Thoracic aorta (tissue), 2 donors: ENCODE measurements at places on chromosomes 2 and 18.

DNA sequence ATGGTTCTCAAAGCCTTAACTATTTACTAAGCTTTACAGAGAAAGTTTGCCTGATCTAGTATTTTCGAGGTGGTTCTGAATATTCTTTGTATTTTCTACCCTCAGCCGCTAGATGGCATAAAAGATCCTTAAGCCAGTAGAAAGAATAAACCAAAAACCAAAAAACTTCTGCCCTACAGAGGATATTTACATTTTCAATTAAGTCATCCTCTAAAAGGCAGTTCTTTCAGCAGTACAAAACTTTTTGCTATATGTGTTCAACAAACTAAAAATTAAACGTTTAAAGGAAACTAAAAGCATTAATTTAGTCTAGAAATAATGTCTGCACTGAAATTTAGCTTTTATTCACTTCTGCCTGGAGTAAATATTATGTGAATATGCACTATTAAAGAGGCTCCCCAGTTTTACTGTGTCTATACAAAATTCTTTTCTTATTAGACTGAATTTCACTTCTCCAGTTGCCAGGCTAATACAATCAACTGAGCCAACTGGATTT lies 297.5 kb downstream of the PIEZO2 start:
- H3K4me1 ChIP-seq: no peaks in the 10 kb centered on the region
- no peak for DNase-seq
- H3K27ac ChIP-seq: no peak overlapping the region
- no peak overlapping the region for H3K4me3 ChIP-seq
- no peaks in the 10 kb centered on the region for H3K27me3 ChIP-seq
- H3K36me3 ChIP-seq: no peaks in the 10 kb centered on the region

DNA sequence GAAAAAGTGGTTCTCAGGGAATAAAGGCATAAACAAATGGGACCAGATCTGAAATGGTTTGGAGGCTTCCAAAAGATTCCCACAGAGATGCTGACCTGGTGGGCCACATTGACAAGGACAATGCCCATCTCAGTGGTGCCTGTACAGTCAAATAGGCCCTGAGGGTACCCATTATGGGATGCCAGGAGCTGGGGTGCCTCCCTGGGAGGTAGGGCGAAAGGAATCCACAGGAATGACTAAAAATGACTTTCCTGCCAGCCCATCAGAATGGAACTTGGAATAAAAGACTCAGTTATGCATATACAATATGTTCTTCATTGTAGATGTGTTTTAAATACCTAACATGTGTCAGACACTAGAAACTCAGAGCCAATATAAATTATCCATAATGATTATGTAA lies 248.5 kb downstream of the RNF144A start:
- no peak overlapping the region for H3K27ac ChIP-seq
- no peaks in the 10 kb centered on the region for H3K36me3 ChIP-seq
- no peaks in the 10 kb centered on the region for H3K27me3 ChIP-seq
- no peak for DNase-seq
- H3K4me1 ChIP-seq: no peaks in the 10 kb centered on the region

GRCh38 chr2:239112127-239112774 lies 264.4 kb downstream of the TWIST2 start:
- H3K27ac ChIP-seq: no peak overlapping the region
- no peak for DNase-seq
- no peaks in the 10 kb centered on the region for H3K27me3 ChIP-seq
- H3K4me3 ChIP-seq: no peak overlapping the region

DNA sequence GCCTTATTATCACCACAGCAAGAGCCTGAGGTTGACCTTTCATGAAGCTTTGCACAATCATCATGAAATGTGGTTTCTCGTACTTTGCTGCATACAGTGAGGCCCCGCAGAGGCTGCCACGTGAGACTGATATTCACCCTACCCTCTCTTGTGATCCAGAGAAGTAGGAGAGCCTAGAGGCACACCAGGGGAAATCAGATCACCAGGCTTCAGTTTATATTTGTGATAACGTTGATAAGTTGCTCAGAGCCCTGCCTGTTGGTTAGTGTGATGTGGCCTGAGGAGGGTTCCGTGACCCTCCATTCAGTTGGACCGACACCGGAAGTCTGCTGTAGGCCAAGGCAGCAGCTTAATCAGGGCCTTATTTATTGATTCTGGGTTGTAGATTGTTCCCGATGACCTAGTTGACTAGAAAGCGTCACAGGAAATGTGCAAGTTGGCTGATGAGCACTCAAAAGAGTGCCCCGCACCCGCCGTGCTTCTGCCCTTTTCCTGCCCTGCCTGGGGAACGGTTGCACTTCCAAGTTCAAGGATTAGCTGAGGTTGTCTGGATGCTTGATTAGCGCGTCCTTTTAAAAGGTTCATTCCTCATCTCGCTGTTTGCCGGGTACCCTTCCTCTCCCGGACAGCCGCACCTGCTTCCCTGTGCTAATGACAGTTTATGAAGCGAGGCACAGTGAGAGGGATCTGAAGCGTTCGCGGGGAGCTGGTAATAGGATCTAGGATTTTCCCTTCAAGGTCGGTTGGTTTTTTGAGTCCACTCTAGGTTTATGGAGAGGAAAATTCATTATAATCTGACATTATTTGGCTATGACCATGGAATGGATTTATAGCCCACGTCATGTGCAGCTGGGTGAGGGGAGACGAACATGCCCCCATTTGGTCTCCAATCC lies 146.4 kb downstream of the SH3RF3 start:
- no peaks in the 10 kb centered on the region for H3K27me3 ChIP-seq
- no peak overlapping the region for H3K4me3 ChIP-seq
- H3K4me1 ChIP-seq: no peaks in the 10 kb centered on the region
- no peaks in the 10 kb centered on the region for H3K36me3 ChIP-seq
- DNase-seq: no peak

GRCh38 chr2:207073801-207074678 lies 91.7 kb downstream of the KLF7 start:
- H3K27me3 ChIP-seq: no peaks in the 10 kb centered on the region
- no peak for DNase-seq
- peaks cover 14% of the 10 kb centered on the region for H3K4me1 ChIP-seq
